Iris pigment epithelial cell (primary cell): ENCODE measurements at places on chromosomes 2 and 18.

- no peak for DNase-seq
Observed at GRCh38 chr2:64629329-64629781, 24.4 kb downstream of the SERTAD2 start.

GRCh38 chr2:13524492-13524891 lies 807.8 kb downstream of the TRIB2 start:
- DNase-seq, result no peak

GRCh38 chr2:30684516-30684915 lies 122.7 kb downstream of the CAPN13 start:
- DNase-seq, result no peak

DNA sequence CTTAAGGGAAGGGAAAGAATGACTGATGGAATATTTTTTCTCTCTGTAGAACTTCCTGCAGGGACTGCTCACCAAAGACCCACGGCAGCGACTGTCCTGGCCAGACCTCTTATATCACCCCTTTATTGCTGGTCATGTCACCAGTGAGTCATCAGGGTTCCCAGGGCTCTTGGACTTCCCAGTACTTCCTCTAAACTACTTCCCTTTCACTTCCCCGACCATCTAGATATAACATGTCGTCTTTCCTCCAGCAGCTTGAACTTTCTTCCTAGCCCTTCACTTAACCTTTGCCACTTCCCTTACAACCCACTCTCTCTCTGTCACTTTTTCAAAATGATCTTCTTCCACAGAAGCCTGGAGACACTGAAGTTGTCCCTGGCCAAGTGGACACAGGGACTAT lies 7.2 kb downstream of the STK36 start:
- no peak for DNase-seq

GRCh38 chr2:28004086-28004485 lies 113.6 kb downstream of the BABAM2 start:
- peak; percentile 97 for DNase-seq

DNA sequence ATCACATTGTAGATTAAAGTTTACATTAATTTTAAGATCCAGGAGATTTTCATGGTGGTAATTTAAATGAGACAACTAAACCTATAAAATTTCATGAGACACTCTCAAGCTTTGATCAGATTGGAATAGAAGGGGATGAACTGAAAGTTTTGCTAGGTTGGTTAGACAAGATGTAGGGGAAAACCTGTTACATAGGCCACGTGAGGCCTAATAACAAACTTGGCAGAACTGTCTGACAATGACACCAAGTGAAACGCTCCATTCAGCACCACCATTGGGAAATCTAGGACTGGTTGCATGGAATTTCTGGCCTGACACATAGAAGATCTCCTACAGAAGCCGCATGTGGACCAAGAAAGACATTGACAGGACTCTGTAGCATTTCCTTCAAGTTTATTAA lies 87.8 kb upstream of the SLC39A10 start:
- no peak for DNase-seq

GRCh38 chr2:203672856-203673255 lies 33.6 kb upstream of the CD28 start:
- peak; percentile 75 for DNase-seq

DNA sequence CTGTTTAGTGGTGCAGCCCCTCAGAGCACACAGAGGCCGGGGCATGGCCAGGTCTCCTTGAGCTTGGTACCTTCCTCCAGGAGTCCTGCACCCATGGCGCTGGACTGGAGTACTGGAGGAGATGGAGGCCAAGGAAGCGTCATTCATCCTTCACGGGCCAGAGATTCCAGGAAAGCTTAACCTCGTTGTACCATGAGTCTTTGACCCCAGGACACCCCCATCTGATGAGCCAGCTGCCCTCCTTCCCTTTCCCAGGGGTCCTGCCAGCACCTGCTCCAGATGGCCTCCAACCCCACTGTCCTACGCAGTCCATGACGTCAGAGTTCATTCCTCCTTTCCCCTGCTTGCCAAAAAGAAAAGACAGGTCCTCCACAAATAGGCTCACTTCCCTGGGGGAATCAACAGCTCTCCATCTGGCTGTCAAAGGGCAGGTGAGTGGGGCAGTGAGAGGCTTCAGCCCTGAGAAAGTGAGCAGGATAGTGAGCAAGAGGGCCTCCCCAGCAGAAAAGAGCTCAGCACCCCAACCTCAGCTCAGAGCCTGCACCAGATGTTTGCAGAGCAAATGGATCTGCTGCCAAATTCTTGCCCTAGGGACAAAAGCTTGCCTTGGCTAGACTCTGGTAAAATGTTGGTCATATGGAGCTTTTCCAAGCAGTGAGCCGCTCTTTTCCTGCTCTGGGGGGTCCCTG lies 4.5 kb upstream of the NPPC start:
- no peak for DNase-seq

DNA sequence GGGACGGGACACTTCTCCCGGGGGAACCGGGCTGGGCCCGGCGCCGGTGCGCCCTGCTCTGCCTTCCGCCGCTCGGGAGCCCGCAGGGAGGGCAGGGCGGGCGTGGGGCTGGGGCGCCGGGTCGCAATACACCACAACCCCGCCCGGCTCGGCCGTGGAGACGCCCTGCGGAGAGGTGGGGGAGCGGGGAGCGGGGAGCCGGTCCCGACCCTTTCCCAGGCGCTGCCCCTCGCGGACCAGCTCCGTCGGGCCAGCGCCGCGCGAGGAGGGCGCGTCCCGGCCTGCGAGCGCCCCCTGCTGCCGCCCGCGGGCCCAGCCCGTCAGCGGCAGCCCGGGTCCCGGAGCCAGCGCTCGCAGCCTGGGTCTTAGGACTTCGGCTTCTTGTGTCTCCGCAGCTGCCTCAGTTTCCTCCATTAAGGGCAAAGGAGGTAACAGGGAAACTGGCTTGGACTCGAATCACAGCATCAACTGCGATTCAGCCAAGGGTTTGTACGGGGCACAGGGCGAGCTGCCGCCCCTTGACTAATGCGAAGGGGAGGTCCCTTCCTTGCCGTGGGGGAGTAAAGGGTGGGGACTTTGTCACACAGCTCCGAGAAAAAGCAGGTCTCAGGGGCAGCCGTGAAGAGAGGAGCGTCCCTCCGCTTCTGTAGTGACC lies 635 bp upstream of the ADRA2B start:
- peak; percentile 14 for DNase-seq

DNA sequence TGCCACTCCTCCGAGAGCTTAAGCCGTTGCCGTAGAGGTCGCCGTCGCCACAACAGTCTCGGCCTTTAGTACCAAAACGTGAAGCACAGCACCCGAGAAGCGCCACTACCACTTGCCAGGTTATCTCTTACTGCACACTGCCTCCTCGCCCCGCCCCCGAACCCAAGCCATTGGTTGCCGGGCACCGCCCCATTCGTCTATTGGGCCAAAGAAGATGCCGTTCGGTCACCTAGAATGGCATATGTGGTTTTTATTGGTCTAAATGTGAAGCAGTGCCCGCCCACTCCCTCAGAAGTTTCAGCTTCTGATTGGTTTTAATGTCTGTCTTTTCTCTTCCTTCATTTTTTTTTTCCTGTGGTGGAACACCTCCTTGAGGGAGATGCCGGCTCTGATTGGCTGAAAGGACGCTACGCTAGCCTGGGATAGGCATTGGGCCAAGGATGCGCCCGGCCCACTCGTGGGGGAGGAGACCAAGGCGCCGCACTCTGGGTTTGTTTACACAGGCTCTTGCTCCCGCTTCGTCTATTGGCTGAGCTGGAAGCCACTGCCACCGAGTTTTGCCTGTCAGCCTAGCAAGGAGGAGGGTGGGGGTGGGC lies at the start of gene PAIP2B:
Gene PAIP2B (minus strand): TSS at position 139 of the 596 bp plus-strand sequence. CDS start 24,514 bp downstream, outside the sequence.
- peak; percentile 99 for DNase-seq

GRCh38 chr2:65016789-65017188 lies 27.6 kb downstream of the SLC1A4 start:
- DNase-seq, result no peak

GRCh38 chr2:191514613-191515012 lies 163.3 kb upstream of the NABP1 start:
- DNase-seq, result no peak

GRCh38 chr2:162337868-162338267 lies 6.1 kb upstream of the GCA start:
- DNase-seq, result no peak

GRCh38 chr2:41381701-41382100 lies 666.1 kb upstream of the PKDCC start:
- DNase-seq, result no peak

DNA sequence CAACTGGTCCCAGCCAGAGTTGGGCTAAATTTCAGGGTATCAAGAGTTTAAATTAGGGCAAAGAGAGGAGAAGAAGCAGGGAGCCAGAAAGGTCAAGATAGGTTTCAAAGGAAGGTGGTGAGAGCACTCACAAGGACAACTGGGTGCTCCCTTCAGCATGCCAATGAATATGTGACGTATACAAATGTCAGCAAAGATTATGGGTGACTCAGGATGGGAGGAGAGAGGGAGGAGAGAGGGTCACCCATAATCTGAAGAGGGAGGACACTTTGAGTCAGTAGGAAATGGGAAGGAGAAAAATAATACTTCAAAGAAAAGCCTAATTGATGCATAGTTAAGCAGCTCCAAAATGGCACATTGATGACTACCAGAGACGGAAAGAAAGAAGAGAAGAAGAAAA lies 53.1 kb upstream of the ABCA12 start:
- DNase-seq, result no peak

DNA sequence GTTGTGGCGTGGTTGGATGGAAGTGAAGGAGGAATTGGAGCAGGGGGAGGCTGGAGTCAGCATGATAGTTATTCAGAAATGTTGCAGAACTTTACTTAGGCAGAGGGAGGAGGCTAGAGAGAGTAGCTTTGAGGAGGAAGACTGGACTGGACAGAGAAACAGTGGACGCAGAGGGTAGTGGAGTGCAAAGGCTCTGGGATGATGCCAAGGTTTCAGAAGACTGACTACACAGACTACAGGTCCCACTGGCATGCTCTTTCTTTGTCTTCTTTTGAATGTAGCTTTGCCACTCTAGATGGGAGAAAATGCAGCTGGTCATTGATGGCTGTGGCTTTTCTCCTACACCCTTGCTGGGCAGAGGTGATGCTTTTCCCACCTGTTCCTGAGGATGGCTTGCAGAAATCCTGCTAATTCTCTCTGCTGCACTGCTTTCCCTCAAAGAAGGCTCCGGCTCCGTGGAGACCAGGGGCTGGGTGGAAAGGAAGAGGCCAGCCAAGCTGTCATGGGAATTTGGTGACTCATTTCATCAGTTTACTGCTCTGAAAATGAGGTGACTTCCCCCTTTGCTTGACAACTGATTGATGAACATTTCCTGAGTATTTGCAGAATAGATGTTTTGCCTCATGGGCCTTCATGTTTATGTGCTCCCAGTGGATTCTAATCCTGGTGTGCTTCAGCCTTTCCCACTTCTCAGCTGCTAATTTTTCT lies 42.4 kb downstream of the MEIS1 start:
- DNase-seq, result no peak

DNA sequence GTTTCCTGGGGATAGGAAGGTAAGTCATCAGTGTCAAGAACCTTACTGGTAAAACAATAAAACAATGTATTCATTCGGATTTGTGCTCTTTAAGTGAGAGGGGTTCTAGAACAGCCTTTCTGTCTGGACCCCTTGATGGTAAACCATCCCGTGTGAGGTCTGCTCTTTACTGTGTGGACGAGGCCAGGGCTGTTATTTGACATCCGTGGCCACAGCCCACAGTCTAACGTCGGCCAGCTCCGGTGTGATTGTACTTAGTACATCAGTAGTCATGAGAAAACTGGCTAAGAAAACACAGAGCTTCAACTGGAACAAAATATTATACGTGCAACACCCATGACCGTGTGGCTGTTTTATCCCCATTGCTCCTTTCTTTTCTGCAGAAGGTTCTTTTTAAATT lies 62.0 kb downstream of the SLC35F5 start:
- no peak for DNase-seq

DNA sequence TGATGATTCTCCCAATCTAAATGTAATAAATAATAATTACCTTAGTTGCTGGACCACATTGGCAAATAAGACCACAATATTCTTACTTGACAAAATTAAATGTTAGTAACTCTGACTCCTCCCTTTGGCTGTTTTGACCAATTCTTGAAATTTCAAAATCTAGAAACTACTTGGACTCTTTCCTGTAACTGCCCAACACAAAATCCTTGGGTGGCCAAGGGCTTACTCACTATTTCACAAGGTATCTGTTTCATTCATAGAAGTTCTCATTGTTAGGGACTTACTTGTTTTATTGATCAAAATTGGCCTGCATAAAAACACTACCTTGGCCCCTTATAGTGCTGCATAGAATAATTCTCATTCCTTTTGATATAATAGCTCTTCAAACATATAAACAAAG lies 19.4 kb downstream of the CDH20 start:
- DNase-seq, result peak; percentile 51

GRCh38 chr2:98598781-98599428 lies 9.4 kb downstream of the COA5 start:
- peak; percentile 75 for DNase-seq

GRCh38 chr2:170428868-170429267 lies 250.9 kb downstream of the MYO3B start:
- DNase-seq, result no peak

DNA sequence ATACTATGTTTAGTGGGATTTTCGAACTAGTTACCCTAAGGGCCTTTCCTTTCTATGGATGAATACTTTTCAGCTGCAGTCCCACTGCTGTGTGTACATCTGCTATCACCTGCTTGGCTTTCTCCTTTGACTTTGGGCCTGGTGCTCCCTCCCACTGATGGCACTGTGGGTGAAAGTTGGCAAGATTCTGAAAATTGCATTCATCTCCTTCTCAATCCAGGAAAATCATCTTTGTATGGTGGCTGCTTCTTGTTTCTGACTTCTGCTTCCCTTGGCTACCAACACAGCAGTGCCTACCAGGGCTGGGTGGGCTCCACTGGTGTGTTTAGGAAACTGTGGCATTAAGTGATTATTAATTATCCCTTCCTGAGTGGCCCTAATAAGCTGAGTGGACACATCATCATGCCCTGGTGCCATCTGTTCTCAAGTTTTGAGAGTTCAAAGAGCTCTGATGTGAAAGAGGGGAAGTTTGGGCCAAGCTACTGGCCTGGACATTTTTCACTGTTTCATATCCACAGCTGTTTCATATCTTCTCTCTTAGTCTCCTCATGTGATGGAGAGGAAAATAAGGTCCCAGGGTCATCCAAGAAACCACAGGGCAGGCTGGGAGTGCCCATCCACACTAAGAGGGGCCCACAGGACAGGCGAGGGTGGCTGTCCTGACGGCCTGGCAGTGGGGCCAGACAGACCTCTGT lies 16.7 kb downstream of the HK2 start:
- no peak for DNase-seq

DNA sequence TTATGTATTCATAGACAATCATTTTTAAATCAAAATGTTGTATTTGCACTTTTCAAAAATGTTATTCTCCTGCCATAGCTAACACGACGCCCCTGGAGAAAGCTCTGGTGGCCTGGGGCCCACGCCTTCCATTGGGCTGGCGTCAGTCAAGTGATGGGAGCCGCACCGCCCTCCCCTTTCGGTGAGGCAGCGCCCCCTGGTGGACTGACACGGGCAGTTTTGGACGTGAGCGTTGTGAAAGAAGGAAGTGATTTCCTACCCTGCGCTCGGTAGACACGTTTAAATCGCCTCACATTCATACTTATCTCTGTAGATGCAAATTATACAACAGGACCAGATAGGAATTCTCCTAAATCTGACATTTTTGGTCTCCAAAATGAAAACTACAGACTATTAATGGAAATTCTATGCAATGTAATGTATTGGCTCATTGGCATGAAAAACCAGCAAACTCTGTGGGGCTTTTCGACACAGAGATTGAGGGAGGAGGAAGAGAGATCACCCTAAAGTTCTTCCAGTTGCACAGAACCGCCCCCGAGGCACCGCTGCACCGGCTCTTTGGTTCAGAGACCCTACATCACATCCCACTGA lies 326.2 kb upstream of the SOX11 start:
- DNase-seq, result peak; percentile 28

- peak; percentile 72 for DNase-seq
Observed at GRCh38 chr2:119231975-119232665, 8.5 kb downstream of the STEAP3 start.
